ENCODE measurements at places on chromosomes 6 and 20. TPM values are rescaled to one million over a fixed set of nuclear protein-coding genes. Genes with fewer than 3 reads are reported as not detected.

DNA sequence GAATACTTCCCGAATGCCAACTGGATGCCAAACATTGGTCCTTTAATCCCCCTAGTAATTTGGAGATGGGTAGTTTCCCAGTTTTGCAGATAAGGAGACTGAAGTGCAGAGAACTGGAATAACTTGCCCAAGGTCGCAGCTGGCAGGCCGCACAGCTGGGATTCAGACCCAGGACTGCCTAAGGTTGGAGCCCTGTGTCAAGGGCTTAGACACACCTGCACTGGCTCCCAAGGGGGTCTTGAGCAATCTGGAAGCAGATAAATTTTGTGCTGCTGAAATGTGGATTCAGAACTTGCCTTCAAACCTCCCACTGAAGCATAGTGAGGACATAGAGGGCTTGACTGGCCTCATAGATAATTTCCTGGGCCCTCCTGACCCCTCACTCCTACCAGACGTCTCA lies 30.5 kb downstream of the FOXP4 start:
- H3K36me3 ChIP-seq, result no peaks in the 10 kb centered on the region
- peaks cover 4% of the 10 kb centered on the region for H3K27me3 ChIP-seq
- H3K27ac ChIP-seq, result no peak overlapping the region
- peaks cover 3% of the 10 kb centered on the region for H3K4me1 ChIP-seq
- no peak for DNase-seq

GRCh38 chr6:44489910-44490604 lies 102.6 kb downstream of the CDC5L start:
- H3K4me1 ChIP-seq, result no peaks in the 10 kb centered on the region
- H3K27me3 ChIP-seq, result peaks cover 4% of the 10 kb centered on the region
- no peak overlapping the region for H3K4me3 ChIP-seq
- H3K27ac ChIP-seq, result no peak overlapping the region
- H3K36me3 ChIP-seq, result no peaks in the 10 kb centered on the region
- no peak for DNase-seq

- H3K36me3 ChIP-seq, result no peaks in the 10 kb centered on the region
- no peak overlapping the region for H3K4me3 ChIP-seq
- H3K27ac ChIP-seq, result no peak overlapping the region
- DNase-seq, result no peak
- no peaks in the 10 kb centered on the region for H3K4me1 ChIP-seq
Observed at GRCh38 chr20:7585126-7585679, 355.1 kb downstream of the HAO1 start.

DNA sequence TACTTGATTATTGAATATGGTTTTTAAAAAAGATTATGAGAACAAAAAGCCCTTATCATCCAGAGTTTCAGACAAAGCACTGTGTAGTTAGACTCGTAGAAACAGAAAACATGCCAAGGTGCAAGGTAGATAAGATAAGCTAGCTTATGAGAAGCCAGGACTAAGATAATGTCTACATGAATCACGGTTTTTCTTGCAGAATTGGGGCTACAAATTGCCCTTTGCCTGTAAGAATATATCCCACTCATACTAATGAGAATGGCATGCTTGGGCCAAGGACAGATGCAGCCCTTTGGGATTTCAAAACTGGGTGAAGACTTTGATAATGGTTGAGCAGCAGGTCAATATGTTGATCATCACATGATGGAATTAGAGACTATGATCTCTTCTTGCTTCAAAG lies 165.3 kb upstream of the PREP start:
- H3K4me1 ChIP-seq, result no peaks in the 10 kb centered on the region
- no peak overlapping the region for H3K4me3 ChIP-seq
- no peaks in the 10 kb centered on the region for H3K36me3 ChIP-seq

GRCh38 chr6:106117579-106117978 lies 31.4 kb downstream of the PRDM1 start:
- H3K27me3 ChIP-seq, result no peaks in the 10 kb centered on the region
- peaks cover 58% of the 10 kb centered on the region for H3K4me1 ChIP-seq
- H3K27ac ChIP-seq, result peak overlapping the region; percentile 78
- DNase-seq, result no peak
- peaks cover 5% of the 10 kb centered on the region for H3K36me3 ChIP-seq
- peak overlapping the region; percentile 68 for H3K4me3 ChIP-seq

SEL1L2 gene
- not detected for total RNA-seq

Measured in activated naive CD8-positive, alpha-beta T cell treated with anti-CD3 and anti-CD28 coated beads, Interleukin-2, amount 10 ng/mL, durations not matched to agents 7 days and 5 days (primary cell).